Hippocampal formation (tissue), 2 donors: ENCODE measurements at places on chromosomes 3 and 15.

- DNase-seq, result no peak
These were observed 68.0 kb downstream of the DIPK2A start for GRCh38 chr3:144039661-144040060.

DNA sequence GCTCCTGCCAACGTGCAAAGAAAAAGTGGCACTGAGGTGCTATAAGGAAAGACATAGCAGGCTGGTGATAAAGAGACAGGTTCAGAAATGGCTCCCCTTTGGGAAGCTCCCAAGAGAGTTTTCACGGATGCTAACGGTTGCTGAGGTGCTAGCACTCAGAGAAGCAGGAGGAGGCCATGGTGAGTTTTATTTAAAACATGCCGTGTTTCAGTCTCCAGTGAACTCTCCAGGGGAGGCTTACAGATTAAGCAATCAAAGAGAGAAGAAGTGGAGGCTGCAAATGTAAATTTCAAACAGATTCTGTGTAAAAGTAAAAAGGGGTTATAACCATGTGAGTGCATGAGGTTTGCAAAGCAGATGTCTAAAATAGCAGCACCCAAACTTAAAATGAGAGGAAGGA lies 346.2 kb downstream of the NTRK3 start:
- DNase-seq, result no peak

GRCh38 chr3:183188895-183189462 lies 26.4 kb upstream of the LAMP3 start:
- DNase-seq, result no peak

- no peak for DNase-seq
These were observed 630 bp upstream of the EFCAB12 start for GRCh38 chr3:129429080-129429451.

GRCh38 chr3:146888176-146888575 lies 283.0 kb upstream of the PLSCR5 start:
- no peak for DNase-seq

DNA sequence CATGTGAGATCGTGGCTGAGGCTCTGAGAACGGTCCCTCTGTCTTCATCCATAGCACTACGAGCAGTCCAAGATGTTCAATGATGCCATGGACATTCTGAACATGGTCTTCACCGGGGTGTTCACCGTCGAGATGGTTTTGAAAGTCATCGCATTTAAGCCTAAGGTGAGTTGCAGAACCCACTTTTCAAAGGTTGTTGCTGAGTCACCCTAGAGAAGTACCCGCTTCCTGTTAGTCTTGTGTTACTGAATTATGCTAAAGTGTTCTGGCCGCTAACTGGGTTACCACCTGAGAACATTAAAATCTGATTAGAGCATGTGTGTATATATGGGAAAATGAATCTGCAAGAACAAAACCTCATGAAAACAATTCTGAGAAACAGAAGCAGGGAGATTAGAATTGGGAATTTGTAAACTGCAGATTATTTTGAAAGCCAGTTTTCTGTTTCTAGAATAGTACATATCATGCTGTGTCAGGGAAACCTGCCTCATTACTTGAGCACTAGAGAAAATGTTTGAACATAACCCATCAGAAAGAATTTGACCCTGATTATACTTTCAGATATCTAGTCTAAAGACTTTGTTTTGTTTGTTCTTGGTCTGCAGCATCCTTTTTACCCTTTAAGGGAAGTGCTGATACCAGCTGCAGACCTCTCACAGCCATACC lies 92.6 kb downstream of the CHDH start:
- DNase-seq, result no peak

DNA sequence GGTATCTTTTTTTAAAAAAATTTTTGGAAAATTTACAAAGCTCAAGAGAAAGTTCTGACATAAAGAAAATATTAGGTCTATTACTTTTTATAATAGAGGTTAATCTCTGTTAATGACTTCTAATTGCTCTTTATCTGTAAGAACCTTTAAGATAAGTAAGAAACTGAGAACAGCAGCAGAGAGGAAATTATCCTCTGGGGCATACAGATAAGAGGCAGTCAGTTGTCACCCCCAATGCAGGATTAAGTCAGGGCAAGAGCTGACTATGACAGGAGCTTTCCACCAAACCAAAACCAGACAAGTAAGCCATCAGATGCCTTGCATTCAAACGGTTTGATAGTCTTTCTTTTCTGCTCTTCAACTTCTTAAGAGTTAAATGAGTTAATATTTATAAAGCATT lies 149.0 kb downstream of the GSK3B start:
- no peak for DNase-seq
